ENCODE measurements at places on chromosomes 5 and 9. TPM values are rescaled to one million over a fixed set of nuclear protein-coding genes. Genes with fewer than 3 reads are reported as not detected.

FEM1C gene
- 15.3 TPM for total RNA-seq

ANKRD20A1 gene
- total RNA-seq, result not detected

GRCh38 chr9:71549023-71549422, 219.3 kb downstream of the CEMIP2 start:
- H3K4me1 ChIP-seq, result no peaks in the 10 kb centered on the region
- no peak overlapping the region for H3K27ac ChIP-seq
- no peak for DNase-seq
- H3K27me3 ChIP-seq, result peaks cover 21% of the 10 kb centered on the region

DNA sequence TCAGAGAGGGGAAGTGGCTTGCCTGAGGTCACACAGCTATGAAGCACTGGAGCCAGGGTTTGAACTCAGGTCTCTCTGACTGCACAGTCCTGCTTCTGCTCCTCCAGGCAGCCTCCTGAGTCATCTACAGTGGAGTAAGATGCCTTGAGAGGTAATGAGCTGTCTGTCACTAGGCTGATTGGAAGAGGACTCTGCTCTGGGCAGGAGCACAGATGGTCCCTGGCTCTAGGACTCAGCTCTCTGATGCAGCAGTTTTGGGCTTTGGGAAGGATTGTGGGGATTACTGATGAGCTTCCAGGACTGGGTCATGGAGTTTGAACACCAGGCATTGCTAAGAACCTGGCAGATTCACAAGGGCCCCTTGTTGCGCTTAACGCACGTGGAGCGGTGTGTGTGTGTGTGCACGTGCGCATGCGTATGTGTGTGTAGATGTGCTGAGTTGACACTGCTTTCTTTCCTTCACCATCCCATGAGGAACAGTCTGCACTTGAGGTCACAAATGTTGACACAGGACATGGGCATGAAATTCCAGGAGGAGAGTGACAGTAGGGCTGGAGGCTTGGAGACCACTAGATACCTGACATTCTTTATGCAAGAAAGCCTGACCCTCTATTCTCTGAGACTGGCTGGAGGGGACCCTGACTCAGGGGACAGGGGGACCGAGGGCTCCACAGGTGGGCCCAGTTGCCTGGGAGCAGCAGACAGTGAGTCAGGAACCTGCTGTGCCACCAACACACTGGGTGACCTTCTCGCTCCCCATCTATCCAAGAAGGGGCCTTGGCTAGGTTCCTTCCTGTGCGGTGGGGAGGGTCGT, 170.5 kb downstream of the RGS3 start:
- H3K36me3 ChIP-seq, result no peaks in the 10 kb centered on the region
- no peak overlapping the region for H3K27ac ChIP-seq
- H3K4me1 ChIP-seq, result no peaks in the 10 kb centered on the region

DNA sequence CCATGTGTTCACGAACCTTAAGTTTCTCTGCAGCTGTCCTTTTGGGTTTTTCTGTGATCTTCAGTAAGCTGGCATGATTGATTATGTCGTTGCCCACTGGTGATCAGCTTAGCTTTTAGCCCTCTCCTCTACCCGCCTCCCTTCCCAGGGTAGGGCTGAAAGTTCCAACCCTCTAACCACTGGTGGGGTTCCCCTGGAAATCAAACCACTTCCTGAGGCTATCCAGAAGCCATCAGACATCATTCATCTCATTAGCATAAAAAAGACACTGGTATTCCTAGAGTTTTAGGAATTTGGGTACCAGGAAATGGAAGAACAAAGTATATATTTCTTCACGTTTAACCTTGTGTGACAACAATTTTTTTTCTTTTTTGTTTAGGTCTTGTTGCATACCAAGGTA, 29.8 kb downstream of the SPIN1 start:
- H3K36me3 ChIP-seq, result peaks cover 49% of the 10 kb centered on the region
- H3K4me1 ChIP-seq, result no peaks in the 10 kb centered on the region
- H3K27ac ChIP-seq, result no peak overlapping the region
- no peak overlapping the region for H3K4me3 ChIP-seq
- DNase-seq, result no peak
- H3K27me3 ChIP-seq, result no peaks in the 10 kb centered on the region

GRCh38 chr5:65199993-65200675, 281.6 kb downstream of the ADAMTS6 start:
- no peak for DNase-seq
- H3K4me3 ChIP-seq, result no peak overlapping the region

- no peak overlapping the region for H3K27ac ChIP-seq
- peaks cover 10% of the 10 kb centered on the region for H3K36me3 ChIP-seq
- H3K4me3 ChIP-seq, result no peak overlapping the region
- DNase-seq, result no peak
- peaks cover 21% of the 10 kb centered on the region for H3K4me1 ChIP-seq
These were observed 2.4 kb downstream of the ZNF483 start for GRCh38 chr9:111527347-111527746.

DNA sequence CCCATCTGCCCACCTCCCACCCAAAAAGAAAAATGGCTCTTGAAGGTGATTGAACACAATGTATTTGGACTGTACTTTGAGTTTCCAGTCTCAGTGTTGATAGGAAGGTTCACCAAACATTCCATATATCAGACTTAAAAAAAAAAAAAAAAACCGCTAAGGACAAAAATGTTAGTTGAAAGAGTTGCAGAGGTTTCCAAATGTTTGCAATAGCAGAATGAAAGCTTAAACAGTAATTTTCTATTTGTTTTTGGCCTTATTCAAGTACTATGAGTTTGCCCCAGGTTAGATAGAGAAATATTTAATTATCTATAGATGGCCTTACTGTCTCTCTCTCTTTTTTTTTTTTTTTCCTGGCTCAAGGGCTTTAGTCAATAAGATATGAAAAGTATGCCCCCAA, 6.1 kb downstream of the LRRTM2 start:
- peaks cover 11% of the 10 kb centered on the region for H3K4me1 ChIP-seq
- H3K27ac ChIP-seq, result no peak overlapping the region
- peaks cover 16% of the 10 kb centered on the region for H3K36me3 ChIP-seq
- DNase-seq, result no peak

DNA sequence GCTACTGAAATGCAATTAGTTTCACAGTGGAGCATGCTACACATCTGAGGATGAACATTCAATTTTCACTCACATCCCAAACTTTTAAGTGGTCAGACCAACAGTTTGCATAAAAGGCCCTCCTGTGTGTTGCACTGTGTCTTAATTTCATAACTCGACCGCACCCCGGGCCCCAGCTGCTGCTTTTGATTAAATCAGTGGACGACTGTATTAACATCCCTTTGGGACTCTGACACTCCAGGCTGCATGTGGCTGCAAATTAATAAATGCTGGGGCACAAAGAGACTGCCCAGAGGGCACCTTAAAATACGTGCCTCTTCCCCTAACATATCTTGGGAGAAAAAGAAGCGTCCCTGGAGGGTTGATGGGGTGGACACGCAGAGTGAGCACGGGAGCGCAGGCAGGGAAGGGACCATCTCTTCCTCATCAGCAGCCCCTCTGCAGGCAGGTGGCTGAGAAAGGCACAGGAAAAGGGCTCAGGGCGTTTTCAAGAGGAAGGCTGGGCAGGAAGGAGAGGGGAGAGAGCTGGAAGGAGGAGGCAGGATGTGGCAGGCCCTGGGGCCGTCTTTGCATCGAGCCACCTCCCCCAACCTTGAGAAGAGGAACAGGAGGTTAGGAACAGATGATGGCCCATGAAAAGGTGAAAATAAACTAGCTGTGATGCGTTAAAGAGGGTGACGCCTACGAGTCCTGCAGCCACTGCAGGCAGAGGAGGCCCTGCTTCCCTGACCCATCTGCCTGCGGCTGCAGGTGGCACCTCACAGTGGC, 18.6 kb downstream of the MED10 start:
- H3K4me1 ChIP-seq, result peaks cover 6% of the 10 kb centered on the region
- H3K36me3 ChIP-seq, result peaks cover 7% of the 10 kb centered on the region
- peak overlapping the region; percentile 92 for H3K27ac ChIP-seq
